Endothelial cell of coronary artery (primary cell): ENCODE measurements at places on chromosomes 2 and 18. TPM values are rescaled to one million over a fixed set of nuclear protein-coding genes. Genes with fewer than 3 reads are reported as not detected.

The XIRP2 gene
- 0.09 TPM in 1 of 2 replicates, not detected in the other for total RNA-seq

The HOXD13 gene
- not detected in 2 replicates for total RNA-seq

The BCL11A gene
- total RNA-seq = 0.19 and 0.36 TPM in 2 replicates

The GPR75 gene
- 0.99 and 1.3 TPM in 2 replicates for total RNA-seq

The CNTNAP5 gene
- total RNA-seq = 0.09 TPM in 1 of 2 replicates, not detected in the other

The GALNT5 gene
- total RNA-seq = under 0.01 and 6.4 TPM in 2 replicates

The GLB1L gene
- total RNA-seq = 3.3 and 4.0 TPM in 2 replicates

The DSG4 gene
- total RNA-seq = not detected in 2 replicates

The POTEJ gene
- total RNA-seq = 0.09 TPM in 2 replicates

The ALK gene
- total RNA-seq = not detected in 2 replicates

The PDE1A gene
- total RNA-seq = under 0.01 and 2.4 TPM in 2 replicates

The PAX8 gene
- 0.28 TPM in 1 of 2 replicates, not detected in the other for total RNA-seq

The IL1RL1 gene
- total RNA-seq = 18.4 and 89.9 TPM in 2 replicates

The GRHL1 gene
- 0.63 and 0.75 TPM in 2 replicates for total RNA-seq

The TFCP2L1 gene
- under 0.01 TPM in 1 of 2 replicates, not detected in the other for total RNA-seq

The MC2R gene
- total RNA-seq = not detected in 2 replicates

The KATNAL2 gene
- 0.38 and 0.72 TPM in 2 replicates for total RNA-seq
